Stimulated activated CD4-positive, alpha-beta T cell treated with anti-CD3 and anti-CD28 coated beads, Interleukin-1b, Interleukin-23, amount 100 ng/mL, for 1 hour (primary cell): ENCODE measurements at places on chromosomes 4 and X.

DNA sequence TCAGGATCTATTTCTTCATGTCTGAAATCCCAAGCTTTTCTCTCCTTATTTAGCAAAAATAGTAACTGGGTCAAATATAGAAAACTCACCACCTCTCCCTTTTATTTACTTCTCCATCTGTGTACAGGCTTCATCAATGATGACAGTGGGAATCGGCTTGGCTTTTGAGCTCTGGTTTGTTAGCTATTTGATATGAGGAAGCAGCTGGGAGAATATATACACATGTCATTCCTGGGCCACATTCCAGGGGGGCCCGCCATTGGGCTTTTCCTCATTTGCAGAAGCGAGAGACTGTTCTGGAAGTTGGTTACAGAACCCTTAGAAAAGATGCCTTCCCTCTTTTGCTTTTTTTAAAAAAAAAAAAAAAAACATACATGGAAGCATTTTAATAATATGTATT lies 107.4 kb upstream of the F9 start:
- no peak for DNase-seq

- no peak for DNase-seq
Observed at GRCh38 chrX:3371163-3371562, 24.7 kb upstream of the MXRA5 start.

GRCh38 chr4:85867271-85867670 lies 392.3 kb downstream of the ARHGAP24 start:
- DNase-seq: no peak

DNA sequence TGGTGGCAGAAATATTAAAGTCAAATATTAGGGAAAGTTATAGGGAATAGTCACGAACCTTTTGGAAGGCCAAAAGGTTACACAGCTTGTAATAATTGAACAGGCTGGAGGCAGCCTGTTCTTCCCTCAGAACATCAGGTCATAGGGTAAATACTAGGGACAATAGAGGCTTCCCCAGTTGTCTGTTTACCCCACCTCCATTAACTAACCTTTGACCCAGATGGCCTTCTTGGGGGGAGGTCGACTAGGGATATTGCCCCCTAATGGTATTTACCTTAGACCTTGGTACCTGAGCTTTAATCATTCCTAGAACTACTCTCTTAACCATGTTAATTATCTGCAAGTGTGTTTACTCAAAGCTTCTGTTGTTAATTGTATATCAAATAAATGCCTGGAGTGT lies 26.0 kb downstream of the C4orf17 start:
- DNase-seq: no peak

GRCh38 chrX:11351375-11352295 lies 58.4 kb downstream of the AMELX start:
- DNase-seq: no peak

DNA sequence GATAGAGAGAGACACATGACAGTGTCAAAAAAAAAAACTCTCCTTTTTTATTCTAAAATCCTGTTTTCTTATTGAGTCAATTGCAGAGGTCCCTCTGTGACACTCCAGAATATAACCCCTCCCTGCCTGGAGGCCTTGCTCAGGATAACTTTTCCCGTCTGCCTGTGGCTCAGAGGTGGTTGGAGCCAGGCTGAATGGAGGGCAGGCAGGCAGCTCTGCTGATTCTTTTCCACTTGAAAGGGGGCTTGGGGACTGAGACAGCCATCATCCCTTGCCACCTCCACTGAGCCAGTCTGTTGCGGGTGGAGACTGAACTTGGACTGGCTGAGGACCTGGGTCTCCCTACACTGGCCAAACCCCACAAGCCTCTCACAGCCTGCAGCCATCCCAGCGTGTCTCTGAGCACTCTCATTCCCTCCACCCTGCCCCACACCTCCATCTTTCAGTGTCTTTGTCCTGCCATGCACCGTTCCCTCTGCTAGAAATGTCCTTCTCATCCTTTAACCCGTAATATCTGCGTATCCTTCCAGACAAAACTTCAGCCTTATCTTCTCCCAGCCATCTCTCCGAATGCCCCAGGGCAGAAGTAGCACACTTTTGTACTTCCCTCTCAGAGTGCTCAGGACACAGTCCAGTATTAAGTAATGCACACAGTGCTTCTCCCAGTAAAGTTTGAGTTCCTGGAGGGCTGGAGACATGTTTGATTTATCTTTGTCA lies 139.9 kb downstream of the CHIC2 start:
- DNase-seq: no peak

GRCh38 chr4:185838514-185839193 lies 26.7 kb upstream of the SORBS2 start:
- DNase-seq: no peak

GRCh38 chr4:168162604-168163003 lies 70.3 kb downstream of the ANXA10 start:
- DNase-seq: no peak
